Ovary (tissue), 10 donors: ENCODE measurements at places on chromosomes 7 and 10.

GRCh38 chr7:27173956-27174873 is at the start of gene HOXA10:
HOXA10 (minus strand) TSS chr7:27174320; CDS start chr7:27174306, 14 bp downstream.
- DNase-seq: no peak
- H3K4me1 ChIP-seq: peaks cover 14% of the 10 kb centered on the region
- no peak within 1 kb of the TSS for H3K27ac ChIP-seq
- no peaks in the 10 kb centered on the region for H3K36me3 ChIP-seq
- H3K27me3 ChIP-seq: peaks cover 19% of the 10 kb centered on the region

DNA sequence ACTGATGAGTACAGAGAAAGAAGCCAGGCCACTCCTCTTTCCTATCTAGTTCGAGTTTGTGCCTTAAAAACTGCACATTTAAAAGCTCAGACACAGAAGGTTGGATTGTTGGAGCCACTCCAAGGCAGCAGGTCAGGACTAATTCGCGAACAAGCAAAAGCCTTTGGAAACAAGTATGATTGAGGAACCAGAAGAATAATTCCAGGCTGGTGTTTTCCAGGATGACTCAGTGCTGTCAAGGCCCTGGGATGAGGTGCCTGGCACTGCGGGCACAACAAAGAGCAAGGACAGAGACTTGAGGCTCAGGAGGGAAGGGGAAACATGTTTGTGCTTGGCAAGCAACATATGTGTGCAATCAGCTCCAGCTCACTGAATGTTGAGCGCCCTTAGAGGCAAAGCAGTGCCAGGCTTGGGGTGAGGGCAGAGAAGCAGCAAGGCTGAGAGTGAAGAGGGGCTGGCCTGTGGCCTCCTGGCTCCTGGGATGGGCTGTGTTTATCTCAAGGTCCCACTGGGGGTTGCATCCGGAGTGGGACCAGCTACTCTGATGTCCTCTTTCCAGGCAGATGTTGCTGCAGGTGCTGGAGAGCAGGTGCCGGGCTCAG is 44.1 kb downstream of the VSTM4 start:
- no peak overlapping the region for H3K4me3 ChIP-seq
- peak; percentile 46 for DNase-seq
- H3K4me1 ChIP-seq: peaks cover 9% of the 10 kb centered on the region

DNA sequence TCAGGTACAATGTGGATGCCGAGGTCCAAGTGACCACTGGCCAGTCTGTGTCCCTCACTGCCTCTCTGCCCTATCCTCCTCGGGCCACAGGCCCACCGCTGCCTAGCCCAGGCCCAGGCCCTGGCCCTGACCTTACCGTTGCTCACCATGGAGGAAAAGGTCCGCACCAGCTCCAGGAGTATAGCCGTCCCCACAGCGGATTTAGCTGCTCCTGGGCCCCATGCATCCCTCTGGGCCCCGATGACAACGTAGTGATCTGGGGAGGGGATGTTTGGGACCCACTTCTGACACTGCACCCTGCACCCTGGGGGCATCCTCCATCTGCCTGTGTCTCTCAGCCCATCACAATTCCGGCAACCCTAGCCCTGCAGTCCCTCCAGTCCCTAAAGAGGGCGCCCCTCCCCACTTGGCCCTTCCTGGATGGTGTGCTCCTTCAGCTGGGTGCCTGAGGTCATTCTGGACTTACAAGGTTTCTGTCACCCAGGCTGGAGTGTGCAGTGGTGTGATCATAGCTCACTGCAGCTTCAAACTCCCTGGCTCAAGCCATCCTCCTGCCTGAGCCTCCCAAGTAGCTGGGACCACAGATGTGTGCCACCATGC is 12.1 kb downstream of the TFR2 start:
- no peaks in the 10 kb centered on the region for H3K36me3 ChIP-seq
- H3K27ac ChIP-seq: no peak overlapping the region
- H3K27me3 ChIP-seq: no peaks in the 10 kb centered on the region
- H3K4me1 ChIP-seq: peaks cover 11% of the 10 kb centered on the region
- DNase-seq: no peak
- no peak overlapping the region for H3K4me3 ChIP-seq

- no peaks in the 10 kb centered on the region for H3K4me1 ChIP-seq
- H3K27me3 ChIP-seq: no peaks in the 10 kb centered on the region
Observed at GRCh38 chr7:46811529-46811928, 770.4 kb downstream of the TNS3 start.

- H3K36me3 ChIP-seq: no peaks in the 10 kb centered on the region
- H3K27ac ChIP-seq: peak overlapping the region; percentile 9
- no peaks in the 10 kb centered on the region for H3K27me3 ChIP-seq
- peak; percentile 57 for DNase-seq
- H3K4me3 ChIP-seq: no peak overlapping the region
Observed at GRCh38 chr7:159068488-159068811, 76.2 kb downstream of the VIPR2 start.

GRCh38 chr10:2263561-2263960 is 526.2 kb upstream of the ADARB2 start:
- no peak overlapping the region for H3K4me3 ChIP-seq
- no peaks in the 10 kb centered on the region for H3K27me3 ChIP-seq
- no peaks in the 10 kb centered on the region for H3K36me3 ChIP-seq
- no peak overlapping the region for H3K27ac ChIP-seq
- no peaks in the 10 kb centered on the region for H3K4me1 ChIP-seq
- no peak for DNase-seq
